ENCODE measurements at places on chromosomes 5 and 9. TPM values are rescaled to one million over a fixed set of nuclear protein-coding genes. Genes with fewer than 3 reads are reported as not detected.

CAVIN4 gene
- total RNA-seq: 0.87 TPM

GBGT1 gene
- not detected for total RNA-seq

GRCh38 chr9:97558701-97559101 is 57.2 kb downstream of the TMOD1 start:
- DNase-seq: no peak

- no peak for DNase-seq
These were observed 152.4 kb downstream of the LRRC70 start for GRCh38 chr5:62731022-62731421.

GRCh38 chr9:112408819-112409218 is 28.9 kb downstream of the HSDL2 start:
- DNase-seq: no peak
